EH (cell line): ENCODE measurements at places on chromosomes 7 and 10.

- peak; percentile 41 for DNase-seq
Observed at GRCh38 chr10:48406204-48406603, 99.7 kb downstream of the MAPK8 start.

DNA sequence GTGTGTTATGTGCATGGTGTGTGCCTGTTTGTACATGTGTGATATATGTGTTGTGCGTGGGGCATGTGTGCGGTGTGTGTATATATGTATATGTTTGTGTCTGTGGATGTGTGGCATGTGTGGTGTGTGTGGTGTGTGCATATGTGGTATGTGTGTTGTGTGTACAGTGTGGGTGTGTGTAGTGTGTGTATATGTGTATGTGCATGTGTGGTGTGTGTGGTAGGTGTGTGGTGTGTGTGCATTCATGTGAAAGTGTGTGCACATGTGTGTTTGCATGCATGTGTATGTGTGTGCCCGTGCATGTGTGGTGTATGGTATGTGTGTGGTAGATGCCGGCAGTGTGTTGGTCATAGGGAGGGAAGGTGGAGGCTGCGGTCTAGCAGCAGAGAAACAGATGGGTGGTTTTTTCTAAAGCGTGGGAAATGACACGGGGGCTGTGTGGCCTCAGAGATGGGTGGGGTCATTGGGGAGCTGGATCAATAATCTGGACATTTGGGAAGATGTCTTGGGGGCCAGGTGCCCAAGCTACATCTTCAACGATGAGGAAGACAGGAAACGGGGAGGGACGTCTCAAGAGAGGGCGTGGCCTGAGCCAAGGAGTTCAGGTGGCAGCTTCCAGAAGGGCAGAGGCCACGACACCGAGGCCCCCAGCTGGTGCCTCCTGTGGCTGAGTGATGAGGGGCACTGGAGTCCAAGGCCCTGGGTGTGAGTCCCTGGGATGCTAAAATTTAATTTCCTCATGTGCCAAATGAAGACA is 481.3 kb downstream of the DNAJB6 start:
- DNase-seq, result no peak

GRCh38 chr7:135151132-135151531 is 3.3 kb downstream of the TMEM140 start:
- DNase-seq, result no peak

GRCh38 chr10:127151981-127152699 is 44.3 kb downstream of the INSYN2A start:
- no peak for DNase-seq

GRCh38 chr10:77700086-77700485 is 62.5 kb upstream of the KCNMA1 start:
- no peak for DNase-seq

GRCh38 chr7:66303454-66304155 is 98.5 kb downstream of the TPST1 start:
- DNase-seq, result no peak

- no peak for DNase-seq
Observed at GRCh38 chr10:131559450-131559911, 248.0 kb upstream of the TCERG1L start.

GRCh38 chr7:121398246-121398645 is 2.1 kb upstream of the FAM3C start:
- DNase-seq, result peak; percentile 7

DNA sequence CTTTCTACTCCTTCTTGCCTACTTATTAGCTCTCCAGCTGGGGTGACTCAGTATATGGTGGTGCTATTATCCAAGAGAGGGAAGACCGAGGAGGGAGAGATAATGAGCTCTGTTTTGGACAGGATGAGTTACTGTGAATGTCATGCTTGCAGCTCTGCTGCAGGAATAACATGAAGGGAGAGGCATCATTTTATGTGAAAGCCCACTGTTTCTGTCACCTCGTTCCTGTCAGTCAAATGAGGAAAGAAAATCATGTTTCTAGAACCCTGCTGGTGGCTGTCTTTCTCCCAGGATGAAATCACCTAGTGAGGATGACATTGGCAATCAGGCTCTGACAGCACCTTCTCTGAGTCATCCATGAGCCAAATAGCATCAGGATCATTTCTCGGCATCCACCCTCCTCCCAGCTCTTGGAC is 1291.6 kb upstream of the AUTS2 start:
- no peak for DNase-seq

GRCh38 chr7:115005953-115006352 is 84.1 kb downstream of the MDFIC start:
- no peak for DNase-seq

GRCh38 chr10:122549636-122550035 is 10.9 kb upstream of the DMBT1 start:
- no peak for DNase-seq

DNA sequence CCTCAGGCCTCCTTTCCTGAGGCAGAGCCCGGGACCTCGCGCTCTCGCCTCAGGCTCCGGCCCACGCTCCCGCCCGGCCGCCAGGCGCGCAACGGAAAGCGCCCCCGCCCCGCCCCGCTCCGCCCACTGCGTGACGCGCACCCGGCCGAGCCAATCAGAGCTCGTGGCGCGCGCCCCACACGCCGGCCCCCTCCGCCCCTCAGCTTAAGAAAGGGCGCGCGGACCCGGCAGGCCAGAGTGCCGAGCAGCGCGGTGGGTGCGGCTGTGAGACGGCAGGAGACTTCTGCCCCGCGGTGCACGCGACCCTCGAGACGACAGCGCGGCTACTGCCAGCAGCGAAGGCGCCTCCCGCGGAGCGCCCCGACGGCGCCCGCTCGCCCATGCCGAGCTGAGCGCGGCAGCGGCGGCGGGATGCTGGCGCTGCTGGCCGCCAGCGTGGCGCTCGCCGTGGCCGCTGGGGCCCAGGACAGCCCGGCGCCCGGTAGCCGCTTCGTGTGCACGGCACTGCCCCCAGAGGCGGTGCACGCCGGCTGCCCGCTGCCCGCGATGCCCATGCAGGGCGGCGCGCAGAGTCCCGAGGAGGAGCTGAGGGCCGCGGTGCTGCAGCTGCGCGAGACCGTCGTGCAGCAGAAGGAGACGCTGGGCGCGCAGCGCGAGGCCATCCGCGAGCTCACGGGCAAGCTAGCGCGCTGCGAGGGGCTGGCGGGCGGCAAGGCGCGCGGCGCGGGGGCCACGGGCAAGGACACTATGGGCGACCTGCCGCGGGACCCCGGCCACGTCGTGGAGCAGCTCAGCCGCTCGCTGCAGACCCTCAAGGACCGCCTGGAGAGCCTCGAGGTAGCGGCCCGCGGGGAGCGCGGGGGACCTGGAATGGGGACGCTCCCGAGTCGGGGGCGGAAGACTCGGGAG is at the start of gene NPTX2:
TSS of gene NPTX2 (plus strand) at position 235 of the 909 bp plus-strand sequence. CDS start at position 412, 177 bp downstream.
- DNase-seq, result peak; percentile 9

DNA sequence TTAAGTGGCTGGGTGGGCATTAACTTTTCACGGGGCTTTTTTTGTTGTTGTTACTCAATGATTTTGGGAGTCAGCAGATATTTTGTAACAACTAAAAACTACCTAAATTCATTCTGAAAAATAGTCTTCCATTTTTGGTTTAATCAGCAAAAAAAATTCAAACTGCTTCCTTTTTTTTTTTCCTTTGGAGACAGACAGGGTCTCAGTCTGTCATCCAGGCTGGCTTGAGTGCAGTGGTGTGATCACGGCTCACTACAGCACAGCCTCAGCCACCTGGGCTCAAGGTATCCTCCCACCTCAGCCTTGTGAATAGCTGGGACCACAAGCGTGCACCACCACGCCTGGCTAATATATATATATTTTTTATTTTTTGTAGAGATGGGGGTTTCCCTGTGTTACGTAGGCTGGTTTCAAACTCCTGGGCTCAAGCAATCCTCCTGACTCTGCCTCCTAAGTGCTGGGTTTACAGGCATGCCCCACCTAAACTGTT is 36.5 kb downstream of the SKIDA1 start:
- DNase-seq, result no peak

GRCh38 chr7:87218796-87219544 is 562 bp downstream of the TMEM243 start:
- DNase-seq, result peak; percentile 67

DNA sequence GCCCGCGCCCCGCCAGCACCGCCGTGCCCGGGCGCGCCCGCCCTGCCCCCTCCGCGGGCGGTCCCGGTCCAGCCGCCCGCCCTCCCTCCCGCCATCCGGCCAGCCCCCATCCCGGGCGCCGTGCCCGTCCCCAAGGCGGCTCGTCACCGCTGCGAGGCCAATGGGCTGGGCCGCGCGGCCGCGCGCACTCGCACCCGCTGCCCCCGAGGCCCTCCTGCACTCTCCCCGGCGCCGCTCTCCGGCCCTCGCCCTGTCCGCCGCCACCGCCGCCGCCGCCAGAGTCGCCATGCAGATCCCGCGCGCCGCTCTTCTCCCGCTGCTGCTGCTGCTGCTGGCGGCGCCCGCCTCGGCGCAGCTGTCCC is at the start of gene HTRA1:
TSS of gene HTRA1 (plus strand) at position 187 of the 362 bp plus-strand sequence. CDS start at position 287, 100 bp downstream.
- DNase-seq, result peak; percentile 74

GRCh38 chr10:30755441-30755953 is 125.9 kb upstream of the LYZL2 start:
- DNase-seq, result peak; percentile 42

- DNase-seq, result peak; percentile 77
Observed at GRCh38 chr7:18895456-18895855, 222.0 kb downstream of the TWIST1 start.

GRCh38 chr7:47536661-47537611 is 45.0 kb downstream of the TNS3 start:
- DNase-seq, result peak; percentile 87

GRCh38 chr7:132218876-132219275 is 357.4 kb downstream of the PLXNA4 start:
- DNase-seq, result no peak

GRCh38 chr7:28889290-28889689 is 68.8 kb downstream of the TRIL start:
- no peak for DNase-seq

GRCh38 chr10:78259391-78259790 is 225.7 kb downstream of the RPS24 start:
- no peak for DNase-seq

GRCh38 chr7:17401791-17402627 is 103.6 kb downstream of the AHR start:
- DNase-seq, result no peak

- peak; percentile 65 for DNase-seq
Observed at GRCh38 chr10:69567920-69568319, 5.3 kb downstream of the NEUROG3 start.

GRCh38 chr7:6032641-6033040 is 1.5 kb downstream of the ANKRD61 start:
- DNase-seq, result no peak

GRCh38 chr10:130737186-130737585 is 574.3 kb downstream of the TCERG1L start:
- DNase-seq, result no peak
